Lung microvascular endothelial cell (primary cell): ENCODE measurements at places on chromosomes 1 and 21. TPM values are rescaled to one million over a fixed set of nuclear protein-coding genes. Genes with fewer than 3 reads are reported as not detected.

The OR2L8 gene
- total RNA-seq = not detected in 2 replicates

DNA sequence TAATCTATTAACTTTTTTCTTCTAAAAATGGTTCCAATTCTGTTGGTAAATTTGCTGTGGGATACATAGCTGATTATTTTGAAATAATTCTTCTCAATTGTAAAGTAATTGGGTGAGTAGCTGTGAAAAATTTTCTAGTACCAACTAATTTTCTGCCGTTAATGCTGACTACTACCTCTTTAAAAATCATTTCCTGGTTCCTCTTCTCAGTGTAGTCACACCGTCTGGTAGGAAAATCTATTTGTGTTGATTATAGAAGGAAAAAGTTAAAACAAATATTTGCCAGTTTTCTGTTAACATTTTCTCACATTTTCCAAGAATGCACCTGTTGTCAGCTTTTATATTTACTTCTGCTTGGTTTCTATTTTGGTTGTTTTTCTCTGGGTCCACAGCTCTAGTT lies 82.0 kb downstream of the MAP3K21 start:
- DNase-seq = no peak

DNA sequence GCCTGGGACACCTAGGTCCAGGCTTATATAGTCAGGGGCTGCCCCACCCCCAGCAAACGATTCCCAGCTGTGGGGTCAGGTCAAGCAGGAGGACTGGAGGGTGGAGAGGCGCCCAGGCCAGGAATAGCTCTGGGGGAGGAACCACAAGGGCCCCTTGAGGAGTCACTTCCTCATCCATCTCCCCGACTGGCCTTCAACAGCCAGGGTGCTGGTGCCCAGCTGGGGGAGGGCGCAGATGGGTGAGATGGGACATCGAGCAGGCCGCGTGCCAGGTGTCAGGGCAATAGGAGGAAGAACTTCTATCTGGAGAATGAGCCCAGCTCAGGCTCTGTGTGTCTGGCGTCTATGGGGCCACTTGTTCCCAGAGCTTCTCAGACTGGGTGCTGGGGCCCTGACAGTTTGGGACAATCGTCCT lies 208 bp upstream of the MYBPH start:
- no peak for DNase-seq

GRCh38 chr1:207645635-207646081 lies 725 bp downstream of the CR1L start:
- no peak for DNase-seq
